ENCODE measurements at places on chromosomes 12 and 14.

GRCh38 chr12:1531654-1532374 lies 62.6 kb downstream of the FBXL14 start:
- DNase-seq, result no peak

- no peak for DNase-seq
These were observed 10.4 kb upstream of the OSBPL8 start for GRCh38 chr12:76569685-76570604.

- DNase-seq, result no peak
These were observed 106.9 kb upstream of the HIF1A start for GRCh38 chr14:61588419-61588901.

- DNase-seq, result no peak
These were observed 64.9 kb upstream of the STRN3 start for GRCh38 chr14:31090883-31091764.

GRCh38 chr12:100197486-100197885 lies 3.1 kb upstream of the ACTR6 start:
- DNase-seq, result no peak

DNA sequence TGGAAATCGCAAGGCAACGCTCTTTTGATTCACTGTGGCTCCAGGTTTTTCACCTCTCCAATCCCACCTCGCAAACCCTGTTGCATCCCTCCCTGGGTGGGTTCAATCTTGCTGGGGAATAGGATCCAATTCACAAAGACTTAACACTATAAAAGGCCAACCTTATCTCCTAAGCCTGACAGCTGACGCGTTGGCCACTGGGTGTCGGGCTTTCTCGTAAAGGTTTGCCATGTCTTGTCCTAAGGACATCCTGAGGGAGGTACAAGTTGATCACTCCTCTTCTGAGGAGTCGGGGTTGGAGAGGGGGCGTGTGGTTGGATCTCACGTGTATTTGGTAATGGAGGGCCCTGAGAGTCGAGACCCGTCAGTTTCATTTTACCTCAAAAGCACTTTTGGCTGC lies 112.6 kb upstream of the FZD10 start:
- no peak for DNase-seq

Measured in kidney (tissue), 22 donors.